Left kidney (tissue), 8 donors: ENCODE measurements at places on chromosomes 12 and 14. TPM values are rescaled to one million over a fixed set of nuclear protein-coding genes. Genes with fewer than 3 reads are reported as not detected.

Gene ERG28
- polyA plus RNA-seq, result 31.5 TPM

Gene PRH2
- polyA plus RNA-seq, result 0.50 TPM

Gene CACNA1C
- 11.4 TPM for polyA plus RNA-seq

Gene C12orf75
- polyA plus RNA-seq, result 81.0 TPM

Gene KIF21A
- polyA plus RNA-seq, result 46.3 TPM

Gene NUAK1
- polyA plus RNA-seq, result 9.9 TPM

Gene NPAS3
- polyA plus RNA-seq, result 8.7 TPM

GRCh38 chr14:51776102-51776894 lies 84.1 kb upstream of the GNG2 start:
- peak; percentile 66 for DNase-seq

- DNase-seq, result no peak
Measured at GRCh38 chr12:6827982-6828780, at the start of gene P3H3. P3H3 (plus strand) TSS chr12:6828407; CDS start chr12:6828441, 34 bp downstream.

DNA sequence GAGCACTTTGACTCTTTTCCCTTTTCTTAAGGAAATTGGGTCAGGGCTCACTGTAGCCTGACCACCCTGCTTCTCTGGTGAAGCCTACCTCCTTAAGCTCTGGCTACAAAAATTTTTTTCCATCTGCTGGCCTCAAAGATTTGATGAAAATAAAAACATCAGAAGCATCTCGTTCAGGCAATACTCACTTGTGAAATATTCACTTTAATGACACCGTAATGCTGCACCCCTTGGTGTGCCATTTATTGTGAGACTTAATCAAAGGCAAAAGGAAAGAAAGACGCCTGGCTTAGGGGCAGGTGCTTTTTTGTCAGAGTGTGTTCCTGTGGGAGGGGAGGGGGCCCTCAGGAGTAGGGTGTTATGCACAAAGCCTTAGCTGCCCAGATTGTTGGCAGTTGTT lies 155.0 kb upstream of the TMPO start:
- DNase-seq, result no peak

DNA sequence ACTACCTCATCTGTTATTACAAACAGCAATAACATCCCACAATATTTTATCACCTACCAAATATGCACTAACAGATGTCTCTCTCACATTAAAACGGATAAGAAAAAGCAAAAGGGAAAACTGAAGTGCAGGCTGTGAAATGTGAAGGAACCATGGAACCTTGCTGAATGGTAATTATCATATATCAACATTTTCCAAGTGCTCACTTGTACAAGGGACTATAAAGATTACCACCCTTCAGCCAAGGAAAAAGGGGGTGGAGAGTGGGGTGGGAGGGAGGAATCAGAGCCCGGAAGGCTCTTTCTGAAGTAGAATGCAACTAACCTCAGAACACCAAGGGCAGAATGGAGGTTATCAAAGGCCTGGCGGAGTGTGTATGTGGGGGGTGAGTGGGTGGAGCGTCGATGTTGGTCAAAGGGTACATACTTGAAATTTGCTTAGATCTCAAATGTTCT lies 1.2 kb downstream of the SNX6 start:
- DNase-seq, result no peak

DNA sequence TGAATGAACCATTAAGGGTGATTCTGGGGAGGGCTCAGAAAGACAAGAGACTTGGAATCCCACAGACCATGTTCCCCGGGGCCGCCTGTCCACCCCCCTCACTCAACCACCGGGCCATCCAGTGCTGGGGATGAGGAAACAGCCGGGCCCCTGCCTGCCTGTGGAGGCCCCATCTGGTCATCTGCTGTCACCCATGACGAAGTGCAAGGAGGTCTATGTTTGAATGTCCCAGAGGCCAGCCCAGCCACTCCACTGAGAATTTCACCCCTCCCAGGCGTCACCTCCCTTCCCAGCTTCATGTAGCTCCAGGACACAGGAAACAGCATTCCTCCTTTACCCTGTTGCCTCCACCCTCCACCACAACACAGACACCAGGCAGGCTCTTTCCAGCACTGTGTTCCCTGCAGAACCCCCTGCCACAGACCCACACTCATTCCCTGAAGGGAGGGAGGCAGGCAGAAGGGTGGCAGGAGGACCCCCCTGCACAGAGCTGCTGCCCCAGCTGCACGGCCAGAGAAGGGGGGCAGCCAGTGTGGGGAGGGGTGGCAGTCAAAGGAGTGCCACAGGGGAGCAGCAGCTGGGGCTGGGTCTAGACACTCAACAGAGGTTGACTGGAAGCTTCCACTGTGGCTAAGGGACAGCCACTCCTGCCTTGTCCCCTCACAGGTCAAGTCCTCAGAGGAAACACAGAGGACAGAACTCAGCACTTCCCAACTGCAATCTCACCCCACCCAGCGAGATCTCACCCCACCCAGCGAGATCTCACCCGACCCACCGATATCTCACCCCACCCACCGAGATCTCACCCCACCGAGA lies 50.3 kb upstream of the PPP2R5C start:
- DNase-seq, result peak; percentile 7

DNA sequence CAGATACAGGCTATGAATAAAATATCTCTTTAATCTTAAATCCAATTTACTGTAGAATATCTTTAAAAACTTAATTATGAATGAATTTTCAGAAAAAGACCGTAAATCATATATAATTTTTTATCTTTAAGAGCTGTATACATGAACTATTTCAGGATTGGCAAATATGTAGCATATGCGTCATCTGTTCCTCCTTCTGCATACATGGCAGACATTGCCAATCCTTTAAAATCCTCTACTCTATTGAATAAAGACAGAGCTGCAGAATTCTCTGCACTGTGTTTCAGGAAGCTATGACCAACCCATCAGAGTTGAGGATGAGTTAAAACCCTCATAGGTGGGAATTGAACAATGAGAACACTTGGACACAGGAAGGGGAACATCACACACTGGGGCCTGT lies 279.0 kb downstream of the TMEM117 start:
- DNase-seq, result no peak

DNA sequence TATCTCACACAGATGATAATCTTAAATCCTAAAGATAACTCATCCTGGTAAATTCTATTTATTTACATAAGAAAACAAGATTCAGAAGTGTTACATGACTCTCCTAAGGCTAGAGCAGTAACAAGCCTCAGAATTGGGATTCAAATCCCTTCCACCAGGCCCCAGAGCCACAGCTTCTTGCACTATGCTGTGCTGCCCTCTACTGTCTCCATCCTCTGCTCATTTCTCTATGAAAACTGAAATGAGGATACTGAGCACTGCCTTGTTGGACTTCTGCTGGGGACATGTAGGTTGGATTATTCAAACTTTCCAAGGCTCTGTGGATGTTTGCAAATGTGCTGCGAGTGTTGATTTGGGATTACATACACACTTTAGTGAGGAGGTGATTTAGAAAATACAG lies 23.5 kb upstream of the C12orf50 start:
- DNase-seq, result no peak

- DNase-seq, result no peak
Measured at GRCh38 chr12:121883315-121883660, 5.3 kb upstream of the PSMD9 start.

DNA sequence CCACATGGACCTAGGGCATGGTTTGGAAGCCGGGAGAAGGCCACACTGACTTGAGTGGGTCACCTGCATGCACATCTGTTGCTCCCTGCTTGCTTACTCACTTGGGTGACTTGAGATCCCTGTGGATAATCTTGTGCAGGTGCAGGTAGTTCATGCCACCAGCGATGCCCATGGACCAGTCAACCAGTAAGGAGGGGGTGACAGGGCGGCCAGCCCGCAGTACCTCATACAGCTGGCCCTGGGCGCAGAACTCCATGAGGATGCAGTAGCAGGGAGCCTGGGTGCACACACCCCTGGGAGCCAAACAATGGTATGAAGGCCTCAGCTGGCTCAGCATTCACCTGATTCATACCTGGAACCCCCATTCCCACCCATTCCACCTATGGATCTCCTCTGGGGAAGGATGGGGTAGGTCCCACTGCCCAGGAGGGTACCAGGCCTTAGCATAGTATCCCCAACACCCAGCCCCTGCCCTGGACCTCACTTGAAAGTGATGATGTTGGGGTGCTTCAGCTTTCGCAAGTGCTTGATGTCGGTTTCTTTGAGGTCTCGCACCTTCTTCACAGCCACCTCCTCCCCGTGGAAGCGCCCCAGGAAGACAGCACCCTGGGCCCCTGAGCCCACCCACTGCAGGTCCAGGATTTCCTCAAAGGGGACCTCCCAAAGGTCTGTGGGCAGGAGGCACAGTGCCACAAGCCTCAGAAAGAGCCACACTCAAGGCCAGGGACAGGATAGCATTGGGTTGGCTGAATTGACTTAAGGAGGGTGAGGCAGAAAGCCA lies 13.1 kb downstream of the MAP3K12 start:
- no peak for DNase-seq

DNA sequence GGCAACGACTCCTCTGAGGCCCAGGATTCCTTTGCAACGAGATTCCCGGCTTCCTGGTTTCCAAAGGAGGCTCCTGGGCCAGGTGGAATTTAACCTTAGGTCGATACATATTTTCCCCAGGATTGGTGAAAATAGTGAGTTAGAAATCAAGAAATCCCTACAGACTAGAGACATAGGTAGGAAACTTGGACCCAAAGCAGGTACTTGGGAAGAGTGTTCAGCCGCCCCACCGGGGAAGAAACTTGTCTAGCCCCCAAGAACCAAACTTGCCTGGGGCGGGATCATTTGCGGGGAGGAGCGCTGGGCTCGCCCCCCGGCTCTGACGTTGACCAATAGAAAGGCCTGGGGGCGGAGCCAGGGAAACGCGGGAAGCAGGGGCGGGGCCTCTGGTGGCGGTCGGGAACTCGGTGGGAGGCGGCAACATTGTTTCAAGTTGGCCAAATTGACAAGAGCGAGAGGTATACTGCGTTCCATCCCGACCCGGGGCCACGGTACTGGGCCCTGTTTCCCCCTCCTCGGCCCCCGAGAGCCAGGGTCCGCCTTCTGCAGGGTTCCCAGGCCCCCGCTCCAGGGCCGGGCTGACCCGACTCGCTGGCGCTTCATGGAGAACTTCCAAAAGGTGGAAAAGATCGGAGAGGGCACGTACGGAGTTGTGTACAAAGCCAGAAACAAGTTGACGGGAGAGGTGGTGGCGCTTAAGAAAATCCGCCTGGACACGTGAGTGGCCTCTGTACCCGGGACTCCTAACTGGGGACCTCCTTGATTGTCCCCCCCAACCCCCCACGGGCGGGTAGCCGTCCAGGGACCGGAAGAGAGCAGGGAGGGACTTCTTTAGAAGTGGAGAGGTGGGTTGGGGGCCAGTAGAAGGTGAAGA lies at the start of gene CDK2:
Gene CDK2, plus strand, starts transcription at position 423 of the 874 bp plus-strand sequence. Its CDS starts 179 bp downstream, at position 602.
- DNase-seq, result peak; percentile 92

DNA sequence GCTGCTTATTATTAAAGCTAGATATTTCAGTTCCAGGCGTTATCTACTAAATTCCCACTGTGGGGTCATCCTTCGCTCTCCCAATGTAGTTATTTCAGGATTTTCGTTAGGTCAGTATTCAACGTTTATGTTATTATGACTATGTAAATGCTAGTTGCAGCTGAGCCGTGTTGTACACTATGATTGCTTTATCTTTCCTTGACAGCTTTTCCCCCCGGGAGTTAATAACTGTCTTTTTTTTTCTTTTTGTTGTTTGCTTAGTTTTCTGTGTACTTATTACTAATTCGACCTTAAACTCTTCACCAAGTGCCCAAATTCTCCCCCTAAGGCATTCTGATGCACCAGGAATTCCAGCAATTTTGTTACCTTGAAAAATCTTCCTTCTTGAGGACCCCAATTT lies 48.5 kb downstream of the SUDS3 start:
- DNase-seq, result no peak

DNA sequence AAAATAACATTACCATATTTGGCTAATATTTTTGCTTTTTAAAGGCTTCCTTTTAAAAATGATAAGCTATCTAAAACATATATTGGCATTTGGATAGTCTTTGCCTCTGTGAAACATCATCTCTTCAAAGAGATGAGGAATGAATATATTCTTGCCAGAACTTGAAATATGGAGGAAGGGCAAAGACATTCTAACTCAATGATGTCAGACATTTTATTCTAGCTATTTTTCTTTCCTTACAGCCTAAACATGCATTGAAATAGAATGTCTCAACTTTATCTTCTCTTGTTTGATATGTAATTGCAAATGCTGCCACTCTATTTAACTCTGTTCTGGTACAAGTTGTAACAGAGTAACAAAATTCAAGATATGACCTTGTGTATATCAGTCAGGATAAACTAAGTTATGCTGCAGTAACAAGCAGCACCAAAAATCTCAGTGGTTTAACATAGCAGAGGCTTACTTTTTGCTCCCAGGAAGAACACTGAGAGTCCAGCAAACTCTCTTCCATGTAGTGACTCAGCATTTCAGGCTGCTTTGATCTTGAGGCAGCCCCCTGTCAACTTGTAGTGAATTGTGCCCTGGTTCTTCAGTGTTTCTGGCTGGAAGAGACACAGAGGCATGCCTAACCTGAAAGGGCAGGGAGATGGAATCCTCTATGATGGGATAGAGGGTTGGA lies 11.0 kb downstream of the IRAK3 start:
- no peak for DNase-seq

DNA sequence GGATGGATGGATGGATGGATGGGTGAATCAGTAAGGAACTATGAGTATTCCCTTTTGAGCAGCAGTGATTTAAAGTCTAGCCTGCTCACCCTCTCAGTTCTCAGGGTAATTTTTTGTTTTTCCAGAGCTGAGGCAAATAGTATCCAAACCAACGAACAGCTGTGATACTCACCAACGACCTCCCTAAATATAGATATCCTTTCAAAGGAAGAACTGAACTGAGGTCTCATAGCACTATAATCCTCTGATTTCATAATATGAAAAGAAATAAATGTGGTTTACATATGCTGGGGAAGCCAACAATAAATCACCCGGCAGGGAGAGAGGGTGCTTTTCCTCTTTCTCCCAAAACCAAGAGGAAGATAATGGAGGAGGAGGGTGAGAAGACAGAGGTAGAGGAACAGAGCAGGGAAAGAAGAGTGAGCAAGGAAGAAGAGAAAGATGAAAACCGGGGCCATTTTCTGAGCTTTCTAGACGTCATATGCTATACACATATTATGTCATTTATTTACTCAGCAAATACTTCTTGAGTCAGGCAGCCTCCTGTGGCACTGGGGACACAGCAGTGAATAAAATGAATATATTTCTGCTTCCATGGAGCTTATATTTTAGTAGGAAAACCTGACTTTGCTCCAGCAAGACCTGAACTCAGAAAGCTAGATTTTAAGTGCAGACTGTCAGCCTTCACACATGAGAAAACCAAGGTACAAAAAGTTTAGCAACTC lies 710.7 kb upstream of the TBX3 start:
- no peak for DNase-seq

DNA sequence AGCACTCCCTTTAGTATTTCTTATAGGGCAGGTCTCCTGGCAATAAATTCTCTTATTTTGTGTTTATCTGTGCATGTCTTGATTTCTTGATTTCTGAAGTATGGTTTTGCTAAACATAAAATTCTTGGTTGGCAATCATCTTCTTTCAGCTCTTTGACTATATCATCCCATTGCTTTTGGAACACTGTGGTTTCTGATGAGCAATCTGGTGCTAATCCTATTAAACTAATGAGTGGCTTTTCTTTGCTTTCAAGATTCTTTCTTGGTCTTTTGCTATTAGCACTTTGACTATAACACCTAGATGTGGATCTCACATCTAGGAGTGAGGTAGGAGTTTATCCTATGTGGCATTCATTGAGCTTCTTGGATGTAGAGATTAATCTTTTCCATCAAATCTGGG lies 120.7 kb upstream of the MED13L start:
- no peak for DNase-seq

GRCh38 chr12:48292040-48292439 lies 58.7 kb downstream of the ZNF641 start:
- no peak for DNase-seq
